ENCODE measurements at places on chromosomes 2 and 18. TPM values are rescaled to one million over a fixed set of nuclear protein-coding genes. Genes with fewer than 3 reads are reported as not detected.

Gene RFTN2
- not detected for total RNA-seq

Gene FNDC4
- 0.22 TPM for total RNA-seq

Gene ASPRV1
- 0.63 TPM for total RNA-seq

Gene MSH2
- 59.1 TPM for total RNA-seq

Gene LRP2
- total RNA-seq, result 0.27 TPM

Gene POTEJ
- not detected for total RNA-seq

Gene PDCD1
- 47.6 TPM for total RNA-seq

Gene EVA1A
- not detected for total RNA-seq

Gene TCF23
- not detected for total RNA-seq

Gene KRTCAP3
- total RNA-seq, result 6.4 TPM

Gene THAP4
- total RNA-seq, result 43.7 TPM

Gene ASXL3
- not detected for total RNA-seq

Gene TRPM8
- total RNA-seq, result not detected

Gene DSG3
- total RNA-seq, result not detected

Gene MC2R
- not detected for total RNA-seq

Gene DSG4
- total RNA-seq, result not detected

Gene DNAJC5G
- total RNA-seq, result not detected

Gene CD302
- total RNA-seq, result 0.55 TPM

Gene GALR1
- not detected for total RNA-seq

Gene LAMA3
- not detected for total RNA-seq

Gene GYPC
- 123 TPM for total RNA-seq
